ENCODE measurements at places on chromosomes 6 and 20.

DNA sequence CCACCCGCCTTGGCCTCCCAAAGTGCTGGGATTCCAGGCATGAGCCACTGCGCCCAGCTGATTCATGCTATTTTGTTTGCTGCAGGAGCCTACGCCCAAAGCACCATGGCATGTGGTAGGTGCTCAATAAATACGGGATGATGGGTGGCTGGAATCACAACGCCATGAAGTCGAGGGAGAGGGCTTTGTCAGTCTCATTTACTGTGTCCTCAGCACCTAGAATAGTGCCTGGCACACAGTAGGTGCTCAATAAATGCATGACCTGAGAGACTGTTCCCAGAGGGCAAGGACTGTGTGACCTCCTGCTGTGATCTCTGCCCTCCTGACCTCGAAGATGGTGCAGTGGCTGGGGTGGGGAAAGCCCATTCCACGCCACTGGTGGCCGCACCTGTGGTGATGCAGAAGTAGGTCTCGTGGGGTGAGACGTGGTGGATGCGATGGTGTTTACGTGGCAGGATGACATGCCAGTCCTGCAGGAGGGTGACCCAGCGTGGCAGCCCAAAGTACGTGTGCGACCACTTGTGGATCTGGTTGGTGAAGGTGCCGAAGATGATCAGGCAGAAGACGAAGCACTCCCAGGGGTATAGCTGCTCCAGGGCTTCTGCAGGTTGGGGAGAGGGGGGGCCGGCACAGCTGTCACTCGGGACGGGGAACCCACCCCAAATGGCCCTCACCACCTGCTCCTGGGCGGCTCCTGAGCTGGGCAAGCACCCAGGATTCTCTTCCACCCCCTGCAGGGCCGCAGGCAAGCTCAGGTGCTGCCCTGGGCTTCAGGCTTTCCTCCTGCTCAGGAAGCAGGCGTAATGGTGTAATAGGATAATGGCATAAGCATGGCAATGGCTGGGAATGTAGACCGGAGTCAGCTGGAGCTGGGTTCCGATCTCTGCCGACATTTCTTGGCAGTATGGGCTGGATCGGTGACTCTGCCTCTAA is 14.9 kb upstream of the UBE2V1 start:
- no peak for DNase-seq

GRCh38 chr6:29734046-29735018 is 11.1 kb downstream of the HLA-F start:
- DNase-seq: no peak

DNA sequence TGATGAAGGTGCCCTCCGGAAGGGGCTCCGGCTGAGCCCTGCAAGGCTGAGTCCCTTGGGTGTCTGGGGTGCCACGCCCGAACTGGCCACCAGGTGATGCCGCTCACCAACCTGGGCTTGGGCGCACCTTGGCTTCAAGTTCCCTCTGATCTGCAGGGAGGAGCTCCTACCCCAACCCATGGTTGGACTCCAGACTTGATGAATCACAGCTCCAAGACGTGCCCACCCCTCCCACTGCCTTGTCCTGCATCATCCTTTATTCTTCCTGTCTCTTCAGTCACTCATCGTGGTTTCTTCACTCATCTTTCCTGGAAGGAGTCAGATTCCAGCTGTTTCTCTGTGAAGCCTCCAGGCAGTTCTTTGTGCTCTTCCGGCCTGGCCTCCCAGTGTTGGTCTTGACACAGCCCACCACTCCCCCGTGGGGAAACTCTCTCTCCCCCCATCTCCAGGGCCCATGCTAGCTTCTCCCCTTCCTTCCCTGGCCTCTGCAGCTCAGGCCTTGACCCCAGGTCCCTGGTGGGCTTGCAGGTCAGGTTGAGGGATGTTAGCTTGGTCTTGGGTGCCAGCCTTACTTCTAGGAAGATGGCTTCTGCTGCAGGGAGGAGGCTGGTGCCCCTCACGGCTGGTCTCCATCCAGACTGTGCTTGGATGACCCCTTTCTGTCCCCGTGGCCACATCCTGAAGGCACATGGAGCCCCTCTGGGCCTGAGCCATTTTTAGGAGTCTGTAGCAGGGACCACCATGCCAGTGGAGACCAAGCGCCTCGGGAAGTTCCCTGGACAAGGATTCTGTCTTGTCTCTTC is 2.6 kb upstream of the ZBP1 start:
- peak; percentile 52 for DNase-seq

DNA sequence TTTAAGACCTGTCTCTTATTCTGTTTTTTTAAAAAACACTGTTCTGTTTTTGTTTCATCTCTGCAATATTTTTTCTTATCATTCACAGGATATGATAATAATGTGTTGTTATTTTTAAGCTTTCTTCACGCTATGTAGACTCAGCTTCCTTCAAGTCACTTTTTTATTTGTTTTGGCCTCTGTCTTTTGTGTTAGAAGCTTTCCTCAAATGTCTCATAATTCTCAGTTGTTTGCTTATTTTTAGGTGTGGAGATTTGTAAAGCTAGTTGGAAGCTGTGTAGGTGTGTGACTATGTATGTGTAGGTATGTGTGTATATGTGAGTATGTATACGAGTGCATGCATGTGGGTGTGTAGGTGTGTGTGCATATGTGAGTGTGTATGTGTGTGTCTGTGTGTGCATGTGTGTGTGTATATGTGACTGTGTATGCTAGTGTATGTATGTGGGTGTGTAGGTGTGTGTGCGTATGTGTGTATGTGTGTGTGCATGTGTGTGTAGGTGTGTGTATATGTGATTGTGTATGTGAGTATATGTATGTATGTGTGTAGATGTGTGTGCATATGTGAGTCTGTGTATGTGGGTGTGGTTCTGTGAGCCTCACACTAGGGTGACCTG is 16.3 kb upstream of the VEGFA start:
- no peak for DNase-seq

- no peak for DNase-seq
Measured at GRCh38 chr6:25100288-25100687, 164.5 kb upstream of the RIPOR2 start.

GRCh38 chr6:162733489-162733888 is 5.7 kb downstream of the PACRG start:
- DNase-seq: no peak

- DNase-seq: no peak
Measured at GRCh38 chr6:35776364-35777215, at the start of gene CLPSL2. TSS of gene CLPSL2 (plus strand) at chr6:35776598. CDS start at chr6:35776619, 21 bp downstream.

- no peak for DNase-seq
Measured at GRCh38 chr20:11153819-11154218, 480.0 kb upstream of the JAG1 start.

DNA sequence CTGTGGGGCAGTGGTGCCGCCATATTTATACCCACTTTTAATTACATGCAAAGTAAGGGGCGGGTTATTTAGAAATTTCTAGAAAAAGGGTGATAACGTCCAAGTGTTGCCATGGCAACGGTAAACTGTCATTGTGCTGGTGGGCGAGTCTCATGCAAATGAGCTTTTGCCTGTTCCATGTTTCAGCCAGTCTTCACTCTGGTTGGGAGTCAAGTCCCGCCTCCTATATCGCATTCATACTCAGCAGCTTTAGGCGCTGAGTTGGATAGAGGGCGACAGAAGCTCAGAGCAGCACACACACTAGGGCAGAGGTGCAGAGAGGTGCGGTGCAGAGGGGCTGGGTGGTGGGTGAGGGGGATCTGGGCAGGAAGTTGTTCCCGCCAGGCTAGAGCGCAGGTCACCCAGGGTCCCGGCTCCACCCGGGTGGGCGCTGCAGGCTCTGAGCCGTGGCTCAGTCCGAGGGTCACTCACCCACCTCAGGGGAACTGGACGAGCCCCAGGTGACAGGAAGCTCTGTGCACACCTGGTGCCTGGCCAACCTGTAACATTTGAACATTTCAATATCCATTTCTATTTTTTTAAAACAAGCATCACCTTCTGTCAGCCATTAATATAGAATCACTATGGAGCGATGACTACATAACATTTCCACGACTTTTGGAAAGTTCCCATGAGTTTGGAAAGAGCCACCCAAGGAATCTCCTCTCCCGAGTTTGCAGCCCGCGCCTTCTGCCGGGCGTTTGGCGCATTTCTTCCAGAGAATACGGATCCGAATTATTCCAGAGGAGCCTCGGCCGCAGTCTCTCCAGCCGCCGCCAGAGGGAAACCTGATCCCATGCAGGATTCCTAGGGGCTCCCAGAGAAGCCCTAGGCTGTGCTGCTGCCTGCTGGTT is 89.1 kb upstream of the PHACTR3 start:
- no peak for DNase-seq

GRCh38 chr20:63045991-63046390 is 39.2 kb upstream of the BHLHE23 start:
- DNase-seq: no peak

DNA sequence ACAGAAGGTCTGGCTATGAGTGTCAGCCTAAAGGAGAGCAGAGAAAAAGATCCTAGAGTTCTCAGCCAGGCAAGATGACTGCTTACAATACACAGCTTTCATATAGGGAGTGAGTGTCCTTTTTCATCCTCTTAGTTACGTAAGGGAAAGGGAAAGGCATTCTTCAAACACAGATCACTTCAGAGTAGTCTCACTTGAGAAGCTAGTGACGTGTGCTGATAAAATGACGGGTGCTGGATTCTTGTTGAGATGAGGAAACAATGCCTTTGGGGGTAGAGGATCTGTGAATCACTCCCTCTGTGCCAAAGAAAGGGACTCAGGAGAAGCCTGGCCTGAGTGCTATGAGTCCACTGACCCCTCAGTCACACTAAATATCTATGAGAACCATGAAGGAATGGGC is 117.3 kb downstream of the QRSL1 start:
- no peak for DNase-seq

DNA sequence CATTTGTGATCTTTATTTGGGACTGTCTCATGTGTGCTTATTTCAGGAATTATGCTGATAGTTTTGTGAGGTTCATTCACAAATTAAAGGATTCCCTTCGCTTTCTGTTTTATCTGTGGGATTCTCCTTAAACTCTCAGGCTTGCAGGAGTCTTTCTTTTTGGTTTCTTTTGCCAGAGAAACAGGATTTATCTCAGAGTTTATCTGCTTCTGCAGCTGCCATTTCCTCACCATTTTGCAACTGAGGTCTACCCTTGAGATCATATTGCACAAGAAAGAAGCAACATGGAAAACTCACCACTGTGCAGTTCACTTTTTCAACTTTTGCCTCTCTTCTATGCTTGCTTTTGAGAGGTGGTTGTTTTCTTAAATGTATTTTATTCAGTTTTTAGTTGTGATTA is 201.0 kb downstream of the PRL start:
- DNase-seq: no peak

DNA sequence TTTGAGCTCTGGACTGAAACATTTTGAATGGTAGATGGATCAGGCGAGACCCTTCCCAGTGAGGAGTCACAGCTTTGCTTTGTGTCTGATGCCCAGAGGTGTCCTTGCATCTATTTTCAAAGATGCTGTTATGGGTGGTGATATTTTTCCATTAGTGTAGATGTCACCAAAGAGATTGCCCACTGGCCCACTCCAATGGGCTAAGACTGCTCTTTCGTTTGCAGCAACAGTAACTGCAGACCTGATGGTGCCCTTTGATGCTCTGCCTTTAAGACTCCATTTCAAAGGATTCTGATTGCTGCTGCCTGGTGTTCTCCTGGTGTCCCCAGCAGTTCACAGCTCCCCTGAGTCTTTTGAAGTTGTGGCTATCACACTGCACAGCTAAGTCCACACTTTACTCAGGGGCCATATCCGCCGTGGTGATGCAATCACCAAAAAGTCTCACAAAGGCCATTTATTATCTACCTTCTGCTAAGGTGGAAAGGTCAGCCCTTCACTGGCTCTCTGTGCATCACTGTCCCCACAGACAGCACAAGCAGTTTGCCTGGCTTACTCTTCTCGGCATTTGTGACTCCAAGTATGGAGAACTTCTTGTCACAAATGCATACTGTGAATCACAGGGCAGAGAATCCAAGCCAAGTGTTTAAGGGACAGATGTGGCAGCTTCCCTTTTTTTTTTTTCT is 56.4 kb downstream of the NOX3 start:
- no peak for DNase-seq

- DNase-seq: no peak
Measured at GRCh38 chr6:150024646-150025155, 631 bp downstream of the RAET1L start.

DNA sequence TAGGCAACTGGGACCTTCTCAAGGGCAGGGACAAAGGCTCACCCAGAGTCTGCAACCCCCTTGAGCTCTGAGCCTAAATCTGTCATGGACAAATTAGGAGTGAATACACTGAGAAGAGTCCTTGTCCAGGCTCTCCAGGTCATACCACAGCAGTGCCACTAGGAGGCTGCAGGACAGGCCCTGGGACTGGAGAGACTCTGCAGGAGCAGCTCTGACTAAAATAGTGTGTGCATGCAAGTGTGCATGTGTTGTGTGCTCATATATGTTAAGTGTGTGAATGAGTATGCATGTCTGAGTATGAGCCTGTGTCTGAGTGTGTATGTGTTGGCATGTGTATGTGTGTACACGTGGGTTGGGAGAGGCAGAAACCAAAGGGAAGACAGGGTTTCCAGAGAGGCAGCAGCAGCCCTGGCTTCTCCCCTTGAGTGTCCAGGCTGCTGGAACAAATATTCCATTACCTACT is 27.1 kb downstream of the MRPL14 start:
- DNase-seq: no peak

- DNase-seq: no peak
Measured at GRCh38 chr20:24981282-24981681, 11.3 kb downstream of the APMAP start.

DNA sequence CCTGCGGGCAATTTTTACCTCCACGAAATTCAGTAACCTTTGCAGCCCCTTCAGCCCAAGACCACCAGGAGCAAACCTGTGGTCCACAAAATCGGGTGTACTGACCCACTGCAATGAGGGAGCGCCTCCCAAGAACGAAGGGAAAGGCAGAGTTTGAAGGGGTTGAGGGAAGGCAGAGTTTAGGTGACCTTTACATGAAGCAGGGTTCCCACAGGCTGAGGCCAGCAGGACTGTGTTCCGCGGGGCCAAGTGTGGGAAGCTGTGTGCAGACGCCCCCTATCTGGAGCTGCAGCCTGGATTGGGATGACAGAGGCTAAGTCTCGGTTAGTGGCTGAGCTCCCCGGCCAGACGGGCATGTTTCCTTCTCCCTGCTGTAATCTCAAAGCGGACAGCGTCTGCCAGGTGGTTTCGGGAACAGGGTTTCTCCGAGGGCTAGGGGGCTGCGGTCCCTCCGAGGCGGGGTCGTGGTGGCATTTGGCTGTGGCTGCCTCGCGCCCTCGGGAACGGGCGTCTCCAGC is 826 bp upstream of the PYGB start:
- no peak for DNase-seq

- DNase-seq: peak; percentile 33
Measured at GRCh38 chr6:32118782-32119628, 9.0 kb downstream of the ATF6B start.

DNA sequence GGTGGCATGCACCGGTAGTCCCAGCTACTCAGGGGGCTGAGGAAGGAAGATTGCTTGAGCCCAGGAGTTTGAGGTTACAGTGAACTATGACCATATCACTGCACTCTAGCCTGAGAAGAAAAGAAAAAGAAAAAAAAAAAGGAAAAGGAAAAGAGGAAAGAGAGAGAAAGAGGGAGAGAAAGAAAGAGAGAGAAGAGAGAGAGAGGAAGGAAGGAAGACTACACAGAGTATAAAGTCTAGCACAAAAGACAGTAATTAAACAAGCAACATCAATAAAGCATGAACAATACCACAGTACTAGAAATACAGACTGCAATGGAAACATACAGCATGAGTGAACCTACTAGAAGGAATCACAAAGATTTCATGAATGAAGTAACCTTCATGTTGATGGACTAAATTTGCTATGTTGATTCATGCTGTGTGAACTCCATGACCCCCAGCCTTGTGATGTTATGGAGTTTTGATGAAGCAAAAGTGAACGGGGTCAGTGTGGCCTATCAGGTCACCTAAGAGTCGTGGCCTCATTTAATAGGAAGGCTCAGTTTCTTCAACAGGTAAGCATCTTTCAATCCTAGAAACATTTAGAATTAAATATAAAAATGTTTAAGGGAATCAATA is 57.6 kb downstream of the NUDT3 start:
- DNase-seq: no peak
